ENCODE measurements at places on chromosomes 4 and X.
A peak's percentile ranks its signal among the peaks of the same experiment; 100 is the strongest.

- no peak for DNase-seq
Observed at GRCh38 chr4:42817913-42818312, 74.6 kb upstream of the GRXCR1 start.

- no peak for DNase-seq
Observed at GRCh38 chr4:182680234-182680653, 236.9 kb downstream of the DCTD start.

- no peak for DNase-seq
Observed at GRCh38 chr4:77178560-77178959, 21.6 kb downstream of the CCNG2 start.

GRCh38 chr4:10582059-10582686 lies 102.4 kb downstream of the CLNK start:
- peak; percentile 65 for DNase-seq

GRCh38 chr4:40202474-40202873 lies 5.6 kb downstream of the RHOH start:
- no peak for DNase-seq

- DNase-seq: peak; percentile 79
Observed at GRCh38 chr4:3285558-3286334, 7.1 kb upstream of the RGS12 start.

GRCh38 chr4:95317085-95317793 lies 231.5 kb downstream of the UNC5C start:
- DNase-seq: no peak

GRCh38 chr4:89108091-89108490 lies 3.2 kb upstream of the TIGD2 start:
- no peak for DNase-seq

- no peak for DNase-seq
Observed at GRCh38 chr4:54941994-54942552, 183.3 kb downstream of the KDR start.

GRCh38 chrX:96474741-96475125 lies 209.9 kb upstream of the DIAPH2 start:
- no peak for DNase-seq

DNA sequence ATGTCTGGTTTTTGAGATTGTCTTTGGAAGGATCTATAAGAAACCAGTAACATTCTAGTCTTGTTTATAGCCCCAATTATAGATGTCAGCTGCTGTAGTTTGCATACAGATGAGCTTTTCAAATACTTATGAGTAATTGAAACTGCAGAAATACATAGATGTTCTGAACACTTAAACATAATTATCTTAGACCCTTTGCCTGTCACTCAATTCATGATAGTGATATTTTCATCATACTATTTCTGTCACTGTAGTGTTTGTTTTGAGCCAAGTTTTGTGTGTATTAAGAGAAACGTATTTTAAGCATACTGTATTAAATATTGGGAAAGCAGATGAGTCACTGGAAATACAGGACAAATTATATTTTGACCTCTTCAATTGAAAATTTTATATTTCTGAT lies 69.8 kb upstream of the SMARCA5 start:
- no peak for DNase-seq

- no peak for DNase-seq
Observed at GRCh38 chr4:158826882-158827281, 58.1 kb downstream of the FNIP2 start.

GRCh38 chr4:85399270-85399669 lies 75.7 kb upstream of the ARHGAP24 start:
- DNase-seq: no peak

DNA sequence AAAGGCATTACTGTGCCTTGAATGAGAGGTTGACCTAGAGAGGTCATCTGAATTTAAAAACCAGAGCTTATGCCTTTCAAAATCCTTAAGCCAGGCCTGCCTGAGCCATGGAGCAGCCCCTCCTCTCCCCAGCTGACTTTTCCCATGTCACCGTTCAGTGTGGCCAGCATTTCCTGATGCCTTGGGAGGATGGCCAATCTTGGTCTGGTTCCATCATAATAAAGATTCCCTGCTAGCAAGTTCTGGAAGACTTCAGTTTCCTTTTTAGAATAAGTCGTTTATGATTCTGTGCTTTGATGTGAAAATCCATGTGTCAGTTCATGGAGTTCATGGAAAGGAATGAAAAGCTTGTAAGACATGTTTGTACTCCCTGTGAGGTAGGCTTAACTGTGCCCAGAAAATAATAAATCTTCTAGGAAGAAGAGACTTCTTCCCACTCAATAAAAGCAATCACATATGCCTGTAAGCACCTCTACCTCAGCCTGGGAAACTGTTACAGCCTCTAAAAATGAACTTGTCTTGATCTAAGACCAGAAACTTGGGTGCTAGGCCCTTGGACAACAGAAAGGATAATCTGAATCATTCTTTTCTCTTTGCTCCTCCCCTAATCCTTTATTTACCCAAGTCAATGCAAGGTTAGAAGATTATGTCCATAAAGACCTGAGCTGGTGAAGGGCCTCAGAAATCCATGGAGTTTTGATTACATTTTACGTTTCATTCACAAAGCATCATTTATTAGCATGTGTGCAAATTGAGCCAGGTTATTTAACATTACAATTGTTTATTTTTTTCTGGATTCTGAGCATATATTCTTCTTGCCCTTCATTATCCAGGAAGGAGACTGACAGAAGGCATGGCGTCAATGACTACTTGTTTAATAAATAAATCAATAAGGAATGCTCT lies 84.0 kb upstream of the TBC1D9 start:
- no peak for DNase-seq

DNA sequence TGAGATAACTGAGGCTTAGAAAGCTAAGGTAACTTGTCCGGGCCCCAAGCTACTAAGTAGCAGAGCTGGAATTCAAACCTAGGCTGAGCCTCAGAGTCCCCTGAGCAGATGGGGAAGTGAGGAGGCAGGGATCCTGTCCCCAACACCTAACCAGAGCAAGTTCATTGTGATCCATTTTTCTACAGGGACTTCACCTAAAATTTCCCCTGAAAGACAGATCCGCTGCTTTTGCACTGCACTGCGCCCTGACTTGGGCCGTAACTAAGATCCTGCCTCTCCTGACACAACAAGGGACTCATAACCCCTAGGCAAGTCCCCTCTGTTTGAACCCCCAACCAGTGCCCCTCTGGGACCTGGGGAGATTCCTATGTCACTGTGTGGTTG lies 25.6 kb upstream of the MTM1 start:
- DNase-seq: no peak

DNA sequence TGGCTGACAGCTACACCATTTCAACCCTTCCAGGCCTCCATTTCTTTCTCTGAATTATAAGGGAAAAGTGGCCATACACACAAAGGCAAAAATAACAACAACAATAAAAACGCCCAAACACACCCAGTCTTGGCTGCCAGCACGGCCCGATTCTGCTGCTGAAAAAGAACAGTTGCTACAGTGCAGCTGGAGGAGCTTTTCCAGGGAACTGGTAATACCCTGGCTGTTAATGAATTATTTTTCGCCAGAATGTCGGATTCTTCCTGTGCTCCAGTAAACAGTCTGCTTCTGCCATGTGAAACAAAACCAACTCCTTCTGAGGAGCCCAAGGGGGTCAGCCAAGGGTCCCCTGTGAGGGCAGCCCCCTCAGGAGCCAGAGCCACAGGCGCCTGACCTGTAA lies 6.6 kb downstream of the RAI2 start:
- DNase-seq: no peak

DNA sequence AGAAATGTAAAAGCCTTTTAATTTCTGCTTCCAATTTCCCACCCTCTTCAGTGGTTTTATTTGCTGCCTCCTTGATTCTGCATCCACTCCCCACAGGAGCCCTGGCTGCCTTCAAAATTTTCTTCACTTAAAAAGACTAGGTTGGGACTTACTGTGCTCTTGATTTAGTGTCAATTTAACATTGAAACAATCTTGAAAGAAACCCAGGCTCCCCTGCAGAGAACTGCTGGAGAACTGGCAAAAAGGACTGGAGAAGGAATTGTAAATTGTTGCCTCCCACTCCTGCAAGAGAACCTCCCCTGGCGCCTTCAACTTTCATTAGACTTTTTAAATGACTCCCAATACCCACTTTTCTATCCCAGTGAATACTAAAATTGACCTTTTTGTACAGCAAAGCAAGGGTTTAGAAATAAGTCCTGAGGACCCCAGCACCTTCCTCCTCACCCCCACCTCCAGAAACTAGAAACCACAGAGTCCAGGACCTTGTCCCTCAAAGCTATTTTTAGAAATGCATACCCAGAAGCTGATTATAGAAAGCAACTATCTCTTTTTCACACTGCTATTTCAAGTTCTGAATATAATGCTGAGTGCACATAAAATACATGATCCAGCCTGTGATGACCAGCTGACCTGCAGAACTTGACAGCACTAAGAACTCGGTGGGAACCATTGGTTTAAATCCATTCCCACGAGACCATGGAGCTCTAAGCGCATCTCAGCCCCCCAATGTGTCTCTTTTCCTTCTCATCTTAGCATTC lies 155.5 kb downstream of the INPP4B start:
- no peak for DNase-seq

DNA sequence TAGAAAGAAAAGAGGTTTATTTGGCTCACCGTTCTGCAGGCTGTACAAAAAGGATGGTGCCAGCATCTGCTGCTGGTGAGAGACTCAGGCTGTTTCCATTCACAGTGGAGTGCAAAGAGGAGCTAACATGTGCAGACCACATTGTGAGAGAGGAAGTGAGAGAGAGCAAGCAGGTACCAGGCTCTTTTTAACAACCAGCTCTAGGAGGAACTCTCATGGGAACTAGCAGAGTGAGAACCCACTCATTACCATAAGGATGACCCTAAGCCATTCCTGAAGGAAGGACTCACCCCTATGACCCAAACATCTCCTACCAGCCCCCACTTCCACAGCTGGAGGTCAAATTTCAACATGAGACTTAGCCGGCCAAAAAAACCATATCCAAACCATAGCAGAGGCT lies 158.6 kb upstream of the ADGRL3 start:
- DNase-seq: no peak

- no peak for DNase-seq
Observed at GRCh38 chr4:48748949-48749596, 31.0 kb downstream of the FRYL start.

- DNase-seq: no peak
Observed at GRCh38 chr4:153531976-153532626, 65.9 kb downstream of the TMEM131L start.
